ENCODE measurements at places on chromosomes 4 and X.
A peak's percentile ranks its signal among the peaks of the same experiment; 100 is the strongest.

DNA sequence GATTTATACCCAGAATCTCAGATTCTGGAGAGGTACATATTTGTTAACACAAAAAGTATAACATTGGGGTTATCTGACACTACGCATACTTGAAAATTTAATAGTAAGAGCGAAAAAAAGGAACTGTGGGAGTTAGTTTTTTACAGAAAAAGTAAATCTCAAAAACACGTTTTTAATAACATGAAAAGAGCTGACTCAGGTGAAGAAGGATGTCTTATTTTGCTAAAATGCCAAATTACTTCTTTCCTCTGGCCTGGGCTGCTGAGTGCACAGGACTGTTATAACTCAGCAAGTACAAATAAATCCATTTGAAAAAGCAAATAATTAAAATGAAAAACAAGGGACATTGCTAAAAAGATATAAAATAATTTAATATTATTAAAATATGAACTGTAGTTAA is 1322.9 kb downstream of the ARAP2 start:
- DNase-seq: no peak

- DNase-seq: no peak
Observed at GRCh38 chr4:164695650-164696049, 58.3 kb upstream of the SMIM31 start.

DNA sequence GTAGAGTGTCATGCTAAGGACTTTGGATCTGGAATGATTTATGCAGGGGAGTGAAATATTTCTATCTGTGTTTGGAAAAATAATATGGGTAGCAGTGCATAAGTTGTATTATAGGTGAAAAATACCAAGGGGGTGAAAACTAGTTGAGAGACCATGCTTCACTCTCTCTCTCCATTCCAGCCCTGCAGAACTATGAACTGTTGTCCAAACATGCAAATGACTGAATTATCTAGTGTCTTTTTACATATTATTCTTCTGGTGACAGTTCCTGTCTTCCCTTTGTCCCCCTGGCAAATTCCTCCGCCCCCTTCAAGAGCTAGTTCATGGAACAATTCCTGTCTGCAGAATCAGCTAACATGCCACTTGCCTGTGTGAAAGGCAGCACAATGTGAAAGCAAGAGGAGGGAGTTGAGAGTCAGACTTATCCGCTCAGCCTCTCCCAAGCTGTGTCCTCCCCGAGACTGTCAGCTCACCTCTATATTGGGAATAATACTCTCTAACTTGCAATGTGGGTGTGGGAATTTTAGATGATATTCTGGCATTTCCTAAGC is 2.3 kb downstream of the PF4 start:
- DNase-seq: no peak

GRCh38 chrX:155094468-155095061 is 23.3 kb downstream of the BRCC3 start:
- no peak for DNase-seq

DNA sequence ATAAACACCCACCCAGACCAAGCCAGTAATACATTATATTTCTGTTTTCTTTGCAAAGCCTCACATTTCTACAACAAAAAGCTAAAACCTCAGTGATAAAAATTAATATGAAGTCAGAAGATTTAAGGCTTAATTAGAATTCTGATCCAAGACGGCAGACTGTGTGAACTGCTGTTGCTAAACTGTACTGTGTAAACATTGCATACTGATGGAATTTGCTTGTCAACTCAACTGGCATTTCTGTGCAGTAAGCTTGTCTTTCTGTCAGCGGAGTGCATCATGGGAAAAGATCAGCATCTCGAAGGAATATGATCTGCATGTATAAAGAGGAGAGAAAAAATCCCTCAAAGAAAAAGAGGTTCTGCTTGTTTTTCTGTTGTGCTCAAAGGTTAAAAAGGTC is 69.4 kb upstream of the SPANXB1 start:
- DNase-seq: no peak

- DNase-seq: no peak
Observed at GRCh38 chr4:73945140-73945539, 36.7 kb downstream of the PF4 start.

- no peak for DNase-seq
Observed at GRCh38 chr4:81531410-81531809, 59.7 kb upstream of the RASGEF1B start.

DNA sequence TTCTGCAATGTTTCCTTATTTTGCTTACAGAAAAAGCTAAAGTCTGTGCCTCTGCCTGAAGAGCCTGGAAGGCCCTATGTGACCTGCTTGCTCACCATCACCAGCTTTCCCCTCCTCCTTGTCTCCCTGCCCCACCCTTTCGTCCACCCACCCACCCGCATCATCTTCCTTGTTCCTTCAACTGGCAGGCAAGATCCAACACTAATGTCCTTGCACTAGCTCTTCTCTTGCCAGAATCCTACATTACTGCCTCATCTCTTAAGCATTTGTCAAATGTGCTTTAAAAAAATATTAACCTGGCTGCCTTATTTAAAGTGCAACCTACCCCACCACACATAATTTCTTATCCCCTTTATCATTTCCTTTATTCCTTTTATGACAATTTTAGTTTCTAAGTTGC is 165.1 kb upstream of the PPP3CA start:
- no peak for DNase-seq

DNA sequence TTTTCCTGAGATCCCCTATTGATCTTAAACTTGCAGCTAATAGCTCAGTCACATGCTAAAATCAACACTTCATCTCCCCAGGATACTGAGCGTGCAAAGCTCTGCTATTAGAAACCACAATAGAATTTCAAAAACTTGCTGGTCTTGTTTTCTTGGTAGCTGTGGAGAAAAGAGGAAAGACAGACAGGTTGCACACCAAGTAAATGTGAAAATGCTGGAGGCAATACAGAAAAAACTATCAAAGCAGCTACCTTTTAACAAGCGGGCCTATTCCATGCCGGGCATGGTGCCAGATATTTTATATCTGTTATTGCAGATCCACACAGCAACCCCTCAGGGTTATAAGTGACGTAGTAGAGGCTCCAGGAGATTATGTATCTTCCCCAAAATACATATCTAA is 171.9 kb downstream of the DCTD start:
- DNase-seq: no peak

- no peak for DNase-seq
Observed at GRCh38 chrX:150610446-150610845, 42.0 kb downstream of the MTM1 start.

- DNase-seq: no peak
Observed at GRCh38 chrX:145910017-145910416, 92.4 kb downstream of the SLITRK2 start.

DNA sequence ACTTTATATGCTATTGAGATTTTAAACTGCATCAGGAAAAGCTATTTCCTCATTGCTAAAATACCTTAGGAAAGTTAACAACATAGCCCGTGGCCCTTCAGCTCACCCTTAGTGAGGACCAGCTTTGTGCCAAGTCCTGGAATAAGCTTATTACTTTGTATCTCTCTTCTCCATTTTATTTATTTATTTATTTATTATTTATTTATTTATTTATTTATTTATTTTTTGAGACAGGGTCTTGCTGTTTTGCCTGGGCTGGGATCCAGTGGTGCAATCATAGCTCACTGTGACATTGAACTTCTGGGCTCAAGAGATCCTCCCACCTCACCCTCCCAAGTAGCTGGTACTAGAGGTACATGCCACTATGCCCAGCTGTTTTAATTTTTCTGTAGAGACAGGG is 6.3 kb downstream of the RHOXF1 start:
- DNase-seq: no peak

DNA sequence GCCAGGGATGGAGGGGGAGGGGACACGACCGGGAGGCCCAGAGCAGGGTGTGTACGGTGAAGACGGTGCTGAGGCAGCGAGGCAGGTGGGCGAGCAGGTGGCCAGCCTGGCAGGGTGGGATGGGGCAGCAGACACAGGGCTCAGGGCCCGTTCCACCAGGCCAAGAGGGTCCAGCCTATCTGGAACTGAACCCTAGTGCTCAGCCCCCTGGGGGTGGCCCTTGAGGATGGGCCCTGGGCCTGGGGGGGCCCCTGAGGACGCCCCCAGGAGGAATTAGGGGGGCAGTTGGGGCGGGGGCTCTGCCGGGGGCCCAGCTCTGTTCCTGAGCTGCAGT is 3.0 kb upstream of the HGFAC start:
- DNase-seq: no peak

GRCh38 chr4:90888571-90888970 is 761.4 kb downstream of the CCSER1 start:
- no peak for DNase-seq

GRCh38 chrX:85114776-85115175 is 111.1 kb downstream of the APOOL start:
- DNase-seq: no peak

- no peak for DNase-seq
Observed at GRCh38 chr4:100590325-100590724, 72.5 kb upstream of the EMCN start.

GRCh38 chrX:71532078-71532752 is 689 bp upstream of the OGT start:
- DNase-seq: no peak

DNA sequence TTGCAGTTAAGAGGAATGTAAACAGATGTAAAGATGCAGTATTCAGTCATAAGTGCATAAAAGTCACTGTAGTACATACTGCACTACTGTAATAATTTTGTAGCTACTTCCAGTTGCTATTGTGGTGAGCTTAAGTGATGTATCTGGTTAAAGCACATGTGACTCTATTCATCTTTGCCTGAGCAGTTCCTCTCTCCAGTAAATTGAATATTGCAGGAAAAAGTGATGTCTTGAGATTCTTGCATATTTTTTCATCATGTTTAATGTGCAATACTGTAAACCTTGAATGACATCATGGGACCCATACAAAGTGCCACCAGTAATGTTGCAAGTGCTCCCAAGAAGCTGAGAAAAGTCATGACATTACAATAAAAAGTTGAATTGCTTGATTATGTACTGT is 9.6 kb downstream of the UBA6 start:
- no peak for DNase-seq

GRCh38 chrX:48831909-48832291 is 3.5 kb downstream of the PCSK1N start:
- DNase-seq: no peak

DNA sequence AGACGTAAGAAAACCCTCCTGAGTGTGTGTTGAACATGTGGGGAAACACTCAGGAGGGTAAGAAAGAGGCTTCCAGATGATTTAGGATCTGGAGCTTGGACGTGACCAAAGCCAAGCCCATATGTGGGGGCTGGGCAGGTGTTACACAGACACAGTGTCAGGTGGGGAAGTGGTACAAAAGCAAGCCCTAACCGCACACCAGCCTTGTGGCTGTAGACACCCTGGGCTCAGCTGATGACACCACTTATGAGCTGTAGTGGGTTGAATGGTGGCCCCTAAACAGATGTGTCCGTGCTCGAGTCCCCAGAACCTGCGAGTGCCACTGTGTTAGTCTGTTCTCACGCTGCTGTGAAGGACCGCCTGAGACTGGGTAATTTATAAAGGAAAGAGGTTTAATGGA is 25.0 kb upstream of the NSG1 start:
- no peak for DNase-seq

- DNase-seq: no peak
Observed at GRCh38 chr4:102687373-102687981, 73.3 kb downstream of the MANBA start.

DNA sequence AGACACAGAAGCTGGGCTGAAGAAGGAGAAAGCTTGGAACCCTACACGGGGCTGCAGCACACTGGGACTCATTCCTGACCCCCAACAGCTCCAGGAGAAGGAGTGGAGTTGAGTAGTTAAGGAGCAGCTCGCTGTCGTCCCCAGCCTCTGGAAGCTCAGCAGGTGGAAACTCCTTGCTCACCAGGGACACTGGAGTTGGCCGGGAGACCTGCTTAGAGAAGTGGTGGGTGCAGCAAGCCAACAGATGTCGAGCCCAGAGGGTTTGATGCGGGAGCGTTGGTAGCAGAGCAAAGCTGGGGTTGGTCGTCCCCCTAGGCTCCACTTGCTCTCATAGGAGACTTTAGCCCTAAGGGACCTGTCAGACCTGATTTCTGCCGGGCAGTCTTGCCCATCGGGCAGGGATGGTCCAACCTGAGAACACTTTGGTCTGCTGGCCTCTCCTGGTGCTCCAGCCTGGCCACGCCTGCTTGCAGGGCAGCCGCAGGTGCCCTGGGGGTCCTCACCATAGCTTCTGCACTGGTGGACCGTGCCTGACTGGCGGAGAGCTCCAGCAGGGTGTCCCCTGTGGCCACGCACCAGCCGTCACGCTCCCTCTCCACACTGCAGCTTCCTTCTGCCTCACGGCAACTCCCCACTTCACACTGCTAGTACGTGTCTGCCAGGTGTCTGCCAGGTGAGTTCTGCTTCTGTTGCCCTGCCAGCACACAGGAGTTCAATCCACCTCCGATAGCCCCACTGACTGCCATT is 353.7 kb downstream of the GASK1B start:
- no peak for DNase-seq

DNA sequence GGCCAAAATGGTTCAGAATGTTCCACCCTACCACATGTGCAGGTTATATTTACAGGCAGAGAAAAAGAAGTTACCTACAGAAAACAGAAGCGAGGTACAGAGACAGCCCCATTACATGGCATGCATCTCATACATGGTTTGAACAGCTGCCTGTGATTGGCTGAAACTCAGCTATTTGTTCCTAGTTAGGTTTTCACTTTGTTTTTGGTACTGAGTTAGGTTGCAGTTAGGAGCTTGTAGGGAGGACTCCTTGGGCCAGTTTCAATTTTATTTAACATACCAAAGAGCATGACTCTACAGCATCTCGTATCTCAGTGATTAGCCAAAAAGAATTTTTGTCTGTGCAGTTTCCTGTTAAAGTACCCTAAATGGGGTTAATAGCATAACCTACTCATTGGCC is 392.0 kb downstream of the MAPK10 start:
- no peak for DNase-seq

DNA sequence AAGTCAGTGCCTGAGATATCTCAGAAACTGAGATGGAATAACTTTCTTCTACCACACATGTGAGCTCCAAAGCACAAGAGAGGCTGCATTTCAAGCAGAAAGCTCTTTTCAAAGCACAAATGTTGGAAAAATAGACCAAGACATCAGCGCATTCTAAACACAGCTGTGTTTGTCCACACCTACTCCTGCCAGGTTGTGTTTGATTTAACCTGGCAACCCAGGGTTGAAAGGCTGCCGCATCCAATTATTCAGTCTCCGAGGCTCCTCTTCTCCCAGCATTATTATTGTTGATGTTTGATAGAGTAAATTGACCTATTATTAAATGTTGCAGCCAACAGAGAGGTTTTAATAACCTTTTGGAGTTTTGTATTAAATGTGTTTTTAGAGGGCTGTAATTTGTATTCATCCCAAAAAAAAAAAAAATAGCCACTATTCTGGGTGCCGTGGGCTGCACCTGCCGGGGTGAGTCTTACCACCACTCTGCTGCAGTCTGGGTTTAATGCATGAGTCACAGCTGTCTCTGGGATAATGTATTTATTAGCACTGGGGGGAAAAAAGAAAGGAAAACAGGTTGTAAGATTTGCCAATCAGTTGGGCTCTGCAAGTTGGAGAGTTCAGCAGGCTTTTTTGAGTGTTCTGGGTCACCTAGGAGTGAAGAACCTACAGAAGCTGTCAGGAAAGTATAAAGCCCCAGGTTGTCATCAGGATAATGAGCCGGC is 105.2 kb upstream of the NOCT start:
- DNase-seq: peak; percentile 93

DNA sequence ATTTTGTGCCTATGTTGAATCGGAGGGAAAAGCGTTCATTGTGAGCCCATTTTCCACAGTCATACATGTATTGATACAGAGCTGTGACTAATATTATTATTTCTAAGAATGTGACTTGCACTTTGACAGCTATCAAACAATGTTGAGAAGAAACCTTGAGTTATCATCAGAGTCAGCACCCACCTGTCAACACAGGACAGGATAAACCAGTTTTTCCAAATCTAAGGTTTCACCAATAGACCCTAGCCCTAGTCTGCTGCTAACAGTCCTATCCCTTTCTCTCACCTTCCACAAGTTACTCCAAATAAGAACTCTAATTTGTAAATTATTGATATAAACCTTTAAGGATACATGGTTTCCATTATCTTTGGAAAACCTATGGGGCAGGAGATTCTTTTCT is 47.7 kb upstream of the DHX15 start:
- no peak for DNase-seq

Measured in NCI-H1930 (cell line).